ENCODE measurements at places on chromosomes 7 and 10.
A peak's percentile ranks its signal among the peaks of the same experiment; 100 is the strongest.

GRCh38 chr10:18400201-18400905 lies 251.0 kb downstream of the NSUN6 start:
- DNase-seq, result no peak

DNA sequence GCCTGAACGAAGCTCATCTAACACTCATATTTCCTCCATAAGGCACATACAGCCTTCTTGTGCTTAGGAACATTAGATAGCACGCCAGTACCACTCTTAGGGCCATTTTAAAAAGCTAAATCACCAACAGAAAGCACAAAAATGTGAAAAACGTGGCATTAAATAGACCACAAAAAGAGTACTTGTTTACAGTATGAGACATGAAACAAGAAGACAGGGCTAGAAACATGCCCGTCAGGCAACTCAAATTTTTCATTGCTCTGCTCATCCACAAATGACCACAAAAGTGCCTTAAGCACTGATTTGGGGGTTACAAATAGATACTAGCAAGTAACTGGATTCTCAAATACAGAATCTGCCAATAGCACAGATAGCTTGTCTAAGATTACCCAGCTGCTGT lies 67.8 kb downstream of the ELMO1 start:
- DNase-seq, result no peak

- peak; percentile 93 for DNase-seq
Measured at GRCh38 chr10:77163670-77164348, 473.8 kb downstream of the KCNMA1 start.

- no peak for DNase-seq
Measured at GRCh38 chr7:108072739-108073138, 57.4 kb downstream of the LAMB4 start.

DNA sequence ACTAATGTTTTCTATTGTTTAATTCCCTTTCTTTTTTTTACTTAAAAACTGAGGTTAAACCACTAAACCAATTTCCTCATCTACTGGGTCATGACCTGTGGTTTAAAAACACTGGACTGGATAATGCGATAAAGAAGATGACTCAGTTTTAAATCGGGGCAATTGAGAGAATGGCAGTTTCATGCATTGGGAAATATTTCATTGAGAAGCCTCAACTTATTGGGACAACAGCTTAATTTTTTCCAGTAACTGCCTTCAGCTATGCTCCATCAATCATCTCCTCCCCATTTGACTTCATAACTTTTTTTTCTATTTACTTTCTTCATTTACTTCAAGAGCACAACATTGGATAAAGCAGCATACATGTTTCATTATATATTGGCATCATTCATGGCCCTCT lies 61.8 kb upstream of the MET start:
- peak; percentile 79 for DNase-seq

- no peak for DNase-seq
Measured at GRCh38 chr10:124131172-124131571, 37.8 kb upstream of the CHST15 start.

GRCh38 chr7:15214976-15215375 lies 312.4 kb upstream of the DGKB start:
- no peak for DNase-seq

DNA sequence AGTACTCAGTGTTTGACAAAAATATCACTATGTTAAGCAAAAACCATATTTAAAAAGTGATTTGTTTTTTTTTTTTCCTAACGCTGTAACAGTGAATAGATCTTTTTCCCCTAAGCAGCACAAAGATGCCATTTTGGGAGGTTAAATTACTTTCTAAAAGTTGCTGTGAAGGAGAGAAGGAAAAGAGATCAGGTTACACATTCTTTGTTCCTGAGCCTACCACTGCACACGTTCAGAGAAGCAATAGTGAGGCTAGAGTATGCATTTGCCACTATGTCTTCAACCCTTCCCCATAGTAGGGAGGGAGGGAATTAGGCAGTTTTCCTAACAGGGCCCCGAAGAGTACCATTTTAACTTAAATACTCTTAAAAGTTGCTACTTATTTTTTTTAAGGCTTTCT lies 38.9 kb downstream of the BMPR1A start:
- DNase-seq, result no peak

Data from dermis microvascular lymphatic vessel endothelial cell (primary cell).